Stimulated activated CD4-positive, alpha-beta T cell treated with anti-CD3 and anti-CD28 coated beads, Interleukin-2, amount 100 ng/mL, for 4 hours (primary cell): ENCODE measurements at places on chromosomes 13 and 19.

- DNase-seq = no peak
Observed at GRCh38 chr13:88958821-88959220, 1287.7 kb downstream of the SLITRK5 start.

DNA sequence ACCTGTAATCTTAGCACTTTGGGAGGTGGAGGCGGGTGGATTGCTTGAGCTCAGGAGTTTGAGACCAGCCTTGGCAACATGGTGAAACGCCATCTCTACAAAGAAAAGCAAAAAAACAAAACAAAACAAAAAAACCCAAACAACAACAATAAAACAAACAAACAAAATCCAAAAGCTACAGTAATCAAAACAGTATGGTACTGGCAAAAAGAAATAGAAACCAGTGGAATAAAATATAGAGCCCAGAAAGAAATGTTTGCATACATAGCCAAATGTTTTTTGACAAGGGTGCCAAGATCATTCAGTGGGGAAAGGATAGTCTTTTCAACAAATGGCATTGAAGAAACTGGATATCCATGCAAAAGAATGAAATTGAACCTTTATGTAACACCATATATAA lies 11.5 kb downstream of the CEACAM1 start:
- DNase-seq = no peak

- DNase-seq = no peak
Observed at GRCh38 chr13:46170268-46170667, 11.7 kb downstream of the LCP1 start.

DNA sequence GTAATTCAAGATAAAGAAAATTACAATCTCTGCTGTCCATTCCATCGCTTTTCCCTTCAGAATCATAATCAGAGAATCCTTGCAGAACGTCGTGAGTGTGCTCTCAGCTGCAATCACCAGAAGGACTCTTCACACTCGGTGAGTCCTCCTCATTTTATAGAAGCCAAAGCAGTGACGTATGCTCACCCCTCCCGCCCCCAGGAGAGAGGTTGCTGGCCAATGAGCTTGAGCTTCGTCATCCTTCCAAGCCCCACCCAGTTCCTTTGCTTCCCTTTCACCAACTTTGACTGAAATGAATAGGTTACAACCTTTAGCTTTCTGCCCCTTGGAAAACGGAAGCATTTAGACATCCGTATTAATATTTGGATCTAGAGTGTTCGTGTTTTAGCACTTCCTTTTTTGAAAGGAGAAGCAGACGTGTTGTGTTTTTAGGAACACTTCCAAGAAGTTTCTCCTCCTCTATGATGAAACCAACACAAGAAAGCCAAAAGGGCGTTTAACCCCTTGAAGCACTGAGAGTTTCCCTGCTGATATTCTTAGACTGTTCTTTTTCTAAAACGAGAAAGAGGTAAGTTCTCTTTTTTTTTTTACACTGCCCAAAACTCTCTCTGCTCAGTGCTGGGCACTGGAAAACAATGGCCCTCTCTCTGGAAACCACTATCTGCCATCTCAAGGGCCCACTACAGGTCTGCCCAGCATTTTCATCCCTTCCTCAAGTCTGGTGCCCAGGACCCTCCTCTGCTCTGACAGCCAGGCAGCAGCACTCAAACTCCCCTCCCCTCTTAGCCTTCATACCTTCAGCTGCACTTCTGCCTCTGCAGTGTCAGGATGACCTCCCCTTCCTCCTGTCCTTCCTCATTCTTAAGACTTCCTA lies 44.3 kb upstream of the CEACAM21 start:
- peak; percentile 79 for DNase-seq

- DNase-seq = peak; percentile 33
Observed at GRCh38 chr13:46893798-46894560, 2.9 kb downstream of the HTR2A start.

- no peak for DNase-seq
Observed at GRCh38 chr13:31947105-31947504, 84.5 kb upstream of the FRY start.

DNA sequence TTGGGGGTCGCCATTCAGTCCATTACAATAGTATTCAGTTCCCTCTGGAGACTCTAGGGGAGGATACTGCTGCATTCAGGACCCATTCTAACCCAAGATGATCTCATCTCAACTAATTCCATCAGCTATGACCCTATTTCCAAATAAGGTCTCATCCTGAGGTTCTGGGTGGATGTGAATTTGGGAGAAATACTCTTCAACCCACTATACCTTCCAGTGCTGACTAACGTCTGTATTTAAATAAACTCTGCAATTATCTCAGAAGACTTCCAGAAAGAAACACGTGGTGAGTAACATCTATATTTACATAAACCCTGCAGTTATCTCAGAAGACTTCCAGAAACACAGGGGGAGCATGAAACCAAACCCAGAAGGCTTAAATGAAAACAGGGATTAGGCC lies 1300.7 kb downstream of the PCDH9 start:
- DNase-seq = no peak

GRCh38 chr13:98505217-98505616 lies 71.7 kb downstream of the STK24 start:
- no peak for DNase-seq

DNA sequence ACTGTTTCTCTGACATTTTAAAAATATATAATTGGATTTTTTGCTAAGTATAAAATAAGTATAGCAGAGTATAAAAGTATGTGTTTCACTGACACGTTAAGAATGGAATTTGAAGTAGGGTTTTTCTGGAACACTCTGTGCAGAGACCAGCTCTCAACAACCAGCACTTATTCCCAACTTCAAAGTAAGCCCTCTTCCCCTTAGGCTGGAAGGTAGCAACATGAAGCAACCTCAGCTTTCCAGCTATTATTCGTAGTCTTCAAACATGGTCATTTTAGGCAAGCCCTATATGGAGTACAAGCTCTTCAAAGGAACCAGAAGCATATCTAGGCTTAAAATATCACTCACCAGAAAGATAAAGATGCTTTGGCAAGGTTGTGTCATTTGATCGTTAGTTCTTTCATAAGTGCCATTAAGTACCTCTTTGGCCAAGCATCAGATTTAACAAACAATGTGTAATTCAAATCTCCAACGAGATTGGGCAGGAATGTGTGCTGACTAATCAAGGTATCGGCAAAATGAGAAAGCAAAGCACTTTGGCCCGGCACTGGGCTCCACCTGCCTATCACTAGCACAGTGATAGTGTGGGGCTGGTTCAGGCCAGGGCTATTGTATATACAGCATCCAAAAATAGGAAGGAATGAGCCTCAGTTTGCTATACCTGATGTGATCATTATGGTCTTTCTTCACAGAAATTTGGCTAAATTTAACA lies 95.9 kb upstream of the FREM2 start:
- DNase-seq = no peak

- peak; percentile 22 for DNase-seq
Observed at GRCh38 chr13:98476106-98476505, 100.8 kb downstream of the STK24 start.
